HepG2 (cell line): ENCODE measurements at places on chromosomes 3 and 15.

DNA sequence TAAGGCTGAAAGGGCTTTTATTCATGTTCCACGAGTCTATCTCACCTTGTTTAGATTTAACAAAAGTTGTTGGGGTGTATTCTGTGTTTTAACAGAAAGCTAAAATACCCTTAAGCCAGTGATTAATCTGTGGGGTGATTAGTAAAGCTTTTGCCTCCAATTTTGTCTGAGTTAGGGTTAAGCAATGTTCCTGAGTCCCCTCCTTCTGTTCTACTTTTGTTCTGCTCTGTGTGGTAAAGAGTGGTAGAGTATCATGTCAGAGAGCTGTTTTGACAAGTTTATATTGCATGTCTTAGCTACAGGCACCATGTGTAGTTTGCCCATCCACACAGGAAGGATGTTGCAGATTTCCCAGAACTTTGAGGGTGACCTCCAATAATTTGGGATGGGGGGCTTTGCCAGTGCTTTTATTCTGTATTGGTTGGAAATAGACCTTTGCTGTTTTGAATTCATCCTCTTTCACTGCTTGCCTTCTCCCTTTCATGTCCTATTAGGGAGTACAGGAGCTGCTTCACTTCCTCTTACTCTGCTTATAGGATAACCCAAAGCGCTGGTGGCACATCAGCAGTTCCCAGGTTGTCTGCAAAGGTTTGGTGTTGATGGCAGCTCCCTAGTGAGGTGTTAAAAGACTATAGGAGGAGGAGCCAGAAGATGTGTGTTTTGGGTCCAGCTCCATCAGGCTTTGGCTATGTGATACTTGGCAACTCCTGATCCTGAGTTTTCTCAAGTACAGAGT lies 7.4 kb downstream of the PDE8A start:
- no peak for DNase-seq

- no peak for DNase-seq
These were observed 6.6 kb downstream of the ARRDC4 start for GRCh38 chr15:97966924-97967620.

DNA sequence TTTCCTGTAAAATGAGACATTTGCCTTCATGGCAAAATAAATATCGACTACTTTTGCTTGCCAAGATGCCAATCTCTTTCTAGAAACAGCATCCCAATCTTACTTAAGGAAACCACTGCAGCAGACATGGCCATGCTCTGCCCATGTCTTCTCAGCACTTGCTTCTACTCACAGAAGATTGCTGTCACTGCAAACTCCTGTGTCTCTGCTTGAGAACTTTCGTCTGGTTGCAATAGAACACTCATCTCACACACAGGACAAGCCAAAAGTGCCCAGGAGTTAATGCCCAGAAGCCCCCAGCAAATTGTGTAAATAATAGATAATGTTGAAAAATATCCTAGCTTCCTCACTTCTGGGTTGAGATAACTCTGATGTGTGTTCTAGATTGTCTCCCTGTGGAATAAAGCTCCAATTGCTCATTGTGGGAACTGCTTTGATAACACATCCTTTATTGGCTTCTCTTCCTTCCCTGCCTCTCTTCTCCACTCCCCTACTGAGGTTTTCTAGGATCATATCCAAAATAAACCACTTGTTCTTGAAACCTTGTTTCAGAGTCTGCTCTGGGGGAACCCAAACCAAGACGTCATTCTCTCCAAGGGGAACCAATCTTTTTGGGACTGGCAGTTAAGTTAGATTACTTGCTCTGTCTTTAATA lies 156.3 kb upstream of the STRIT1 start:
- no peak for DNase-seq

DNA sequence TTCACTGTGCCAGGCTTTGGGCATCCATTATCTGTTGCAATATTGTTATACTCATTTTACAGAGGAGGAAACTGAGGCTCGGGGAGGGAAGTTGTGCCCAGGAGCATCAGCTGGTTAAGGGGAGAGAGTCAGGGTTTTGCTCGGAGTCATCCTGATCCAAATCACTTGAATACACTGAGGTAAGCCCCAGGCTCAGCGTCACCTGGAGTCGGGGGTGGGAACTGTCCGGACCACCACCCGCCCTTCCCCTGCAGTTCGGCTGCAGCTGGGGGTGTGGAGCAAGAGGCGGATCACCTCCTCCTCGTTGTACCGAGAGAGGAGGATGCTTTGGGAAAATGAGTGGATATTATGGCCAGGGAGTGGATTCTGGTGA lies 646 bp downstream of the HRH1 start:
- no peak for DNase-seq

DNA sequence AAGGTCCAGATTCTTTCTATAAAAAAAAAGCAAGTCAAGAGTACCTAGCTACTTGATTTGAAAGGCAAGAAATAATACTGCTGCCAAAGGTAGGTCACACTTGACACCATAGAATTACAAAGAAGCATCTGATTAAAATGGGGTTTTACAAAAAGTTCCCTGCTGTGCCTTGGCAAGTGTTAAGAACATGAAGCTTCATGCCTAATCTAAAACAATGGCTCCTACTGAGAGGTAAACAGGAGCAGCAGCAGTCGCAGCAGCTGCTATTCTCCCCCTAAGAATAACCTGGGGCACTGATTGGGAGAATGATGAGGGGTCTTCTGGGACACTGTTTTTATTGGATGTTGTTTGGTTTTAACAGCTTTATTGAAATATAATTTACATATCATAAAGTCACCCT lies 14.1 kb downstream of the UBP1 start:
- DNase-seq = no peak

DNA sequence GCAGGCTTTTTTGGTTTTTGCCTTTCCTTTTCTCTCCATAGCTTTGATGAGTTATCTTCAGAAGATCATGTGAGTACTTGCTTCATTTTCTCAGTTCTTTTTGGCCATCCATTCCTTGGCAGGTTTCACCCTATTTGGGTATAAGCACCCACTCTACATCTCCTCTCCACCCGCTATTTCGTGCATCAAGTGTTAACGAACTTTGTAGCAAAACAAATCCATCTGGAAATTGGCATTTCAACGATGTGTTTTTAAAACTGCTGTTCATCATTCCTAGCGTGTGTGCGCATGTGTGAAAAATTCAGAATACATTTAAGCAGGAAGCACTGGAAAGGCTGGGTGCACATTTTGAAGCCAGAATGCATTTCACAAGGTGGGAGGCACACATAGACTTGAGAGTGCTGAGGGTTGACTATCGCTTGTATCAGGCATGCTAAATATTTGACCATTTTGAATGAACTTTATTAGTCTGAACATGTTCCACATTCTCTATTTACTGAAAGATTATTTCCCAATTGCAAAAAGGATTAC lies 89.7 kb upstream of the FHIT start:
- no peak for DNase-seq

GRCh38 chr3:3842356-3842755 lies 43.1 kb downstream of the LRRN1 start:
- DNase-seq = no peak

DNA sequence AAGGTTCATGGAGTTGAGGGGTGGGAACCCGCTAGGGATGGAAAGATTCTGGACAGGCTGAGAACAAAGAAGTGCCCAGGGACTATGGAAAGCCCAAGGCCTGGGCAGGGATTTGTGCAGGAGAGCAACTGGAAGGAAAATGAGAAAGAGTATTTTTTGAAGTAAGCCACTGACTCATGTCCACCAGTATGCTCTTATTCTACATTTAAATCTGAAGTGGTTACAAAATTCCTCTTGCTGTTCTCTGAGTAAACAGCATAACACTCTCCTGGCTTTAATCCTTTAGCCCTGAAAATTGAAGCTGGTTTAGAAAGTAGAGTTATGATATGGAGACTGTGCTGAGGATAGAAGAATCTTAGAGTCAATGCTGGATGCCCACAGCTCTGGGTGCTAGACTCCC lies 165.2 kb downstream of the ISL2 start:
- no peak for DNase-seq

DNA sequence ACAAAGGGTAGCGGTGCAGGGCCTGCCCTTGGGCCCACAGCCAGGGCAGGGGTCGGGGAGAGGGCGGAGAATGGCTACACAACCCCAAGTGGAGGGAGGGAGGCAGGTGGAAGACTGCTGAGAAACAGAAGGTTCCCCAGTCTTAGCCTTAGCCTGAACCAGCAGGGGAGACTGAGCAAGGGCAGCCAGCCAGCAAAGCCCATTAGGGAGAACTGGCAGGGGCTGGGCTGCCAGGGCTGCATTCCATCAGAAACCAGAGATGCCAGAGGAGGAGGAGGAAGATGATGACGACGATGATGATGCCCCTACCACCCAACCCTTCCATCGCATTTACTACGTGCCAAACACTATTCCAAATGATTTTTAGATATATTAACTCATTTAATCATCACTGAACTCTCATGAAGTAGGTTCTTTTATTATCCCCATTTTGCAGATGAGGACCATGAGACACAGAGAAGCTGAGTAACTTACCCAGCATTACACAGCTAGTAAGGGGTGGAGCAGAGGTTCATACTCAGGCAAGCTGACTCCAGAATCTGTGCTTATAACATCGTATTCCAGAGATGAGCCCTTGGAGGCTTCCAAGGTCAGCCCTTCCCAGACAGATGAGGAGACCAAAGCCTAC lies 8.7 kb downstream of the SEMA7A start:
- no peak for DNase-seq

- DNase-seq = no peak
These were observed 109.7 kb upstream of the GADL1 start for GRCh38 chr3:31004025-31004678.

GRCh38 chr3:60142009-60142408 lies 1092.2 kb upstream of the CFAP20DC start:
- no peak for DNase-seq

- no peak for DNase-seq
These were observed 44.8 kb upstream of the HES1 start for GRCh38 chr3:194091141-194091540.

DNA sequence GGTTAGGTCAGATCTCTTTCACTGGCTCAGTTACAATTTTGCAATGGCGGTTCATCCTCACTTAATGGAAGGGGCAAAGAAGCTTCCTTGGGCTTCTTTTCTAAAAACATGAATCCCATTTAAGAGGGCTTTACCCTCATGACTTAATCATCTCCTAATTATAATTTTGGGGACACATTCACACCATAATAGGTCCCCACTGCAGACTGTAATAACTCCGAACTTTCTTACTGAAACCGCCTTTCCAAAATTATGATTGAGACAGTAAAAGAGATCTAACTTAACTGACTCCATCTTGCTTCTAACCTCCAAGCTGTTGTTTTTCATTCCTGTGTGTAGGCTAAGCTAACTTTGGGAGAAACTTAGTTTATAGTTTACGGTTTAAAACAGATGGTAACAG lies 33.3 kb upstream of the C15orf39 start:
- DNase-seq = no peak

GRCh38 chr15:100001405-100001804 lies 268.2 kb upstream of the LYSMD4 start:
- DNase-seq = no peak

DNA sequence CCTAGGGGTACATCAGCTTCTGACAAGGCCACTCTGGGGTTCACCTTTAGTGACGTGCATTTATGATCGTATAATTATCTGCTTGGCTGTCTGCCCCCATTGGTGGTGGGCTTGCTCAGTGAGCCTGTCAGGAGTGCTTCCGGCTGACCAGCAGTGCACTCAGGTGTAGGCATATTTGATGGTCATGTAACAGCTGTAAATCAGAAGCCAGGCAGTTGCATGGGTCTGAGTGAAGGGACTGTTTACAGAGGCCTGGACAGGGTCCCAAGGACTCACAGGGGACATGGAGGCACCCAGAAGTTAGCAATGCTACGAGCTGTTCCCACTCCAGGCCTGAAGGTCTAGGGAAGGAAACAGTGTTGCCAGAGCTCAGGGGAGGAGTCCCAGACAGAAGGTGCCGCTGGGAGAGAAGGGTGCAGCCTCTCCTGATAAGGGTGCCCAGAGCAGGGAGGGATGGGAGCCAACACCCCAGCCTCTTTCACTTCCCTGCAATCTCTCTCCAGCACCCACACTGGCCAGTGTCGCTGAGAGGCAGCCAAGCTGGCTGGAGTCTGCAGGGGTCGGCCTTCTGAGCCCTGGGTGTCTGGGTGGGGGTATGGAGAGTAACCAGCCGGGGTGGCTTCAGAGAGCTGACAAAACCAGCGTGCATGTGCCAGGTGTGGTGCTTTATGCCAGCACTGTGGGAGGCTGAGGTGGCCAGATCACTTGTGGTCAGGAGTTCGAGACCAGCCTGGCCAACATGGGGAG lies 61.3 kb upstream of the PRR23E start:
- DNase-seq = no peak

GRCh38 chr3:162338514-162338913 lies 841.9 kb downstream of the OTOL1 start:
- DNase-seq = no peak

DNA sequence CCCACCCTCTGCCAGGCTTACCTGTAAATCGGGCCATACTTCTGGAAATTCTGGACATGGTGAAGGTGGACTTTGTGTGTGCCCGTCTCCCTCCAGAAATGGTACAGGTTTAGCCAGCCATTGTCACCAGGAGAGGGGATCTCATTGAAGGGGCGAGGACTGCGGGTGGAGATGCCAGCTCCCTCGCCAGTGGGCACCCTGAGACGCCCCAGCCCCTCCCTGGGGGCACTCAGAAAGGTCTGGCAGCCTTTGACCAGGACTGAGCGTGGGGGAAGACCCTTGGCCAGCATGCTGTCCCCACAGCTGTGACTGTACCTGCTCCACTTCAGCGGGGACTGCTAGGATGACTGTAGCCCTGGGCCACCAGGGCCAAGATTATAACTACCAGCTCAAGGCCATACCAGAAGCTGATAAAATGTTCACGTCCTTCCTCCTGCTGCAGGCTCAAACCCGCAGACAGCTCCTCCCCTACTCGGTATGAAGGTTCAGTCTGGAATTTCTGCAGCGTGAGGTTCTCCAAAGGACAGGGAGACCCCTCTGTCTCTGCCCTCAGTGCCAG lies at the start of gene CYP11A1:
TSS of gene CYP11A1 (minus strand) at position 351 of the 559 bp plus-strand sequence. CDS start at position 290, 61 bp downstream.
- DNase-seq = no peak

DNA sequence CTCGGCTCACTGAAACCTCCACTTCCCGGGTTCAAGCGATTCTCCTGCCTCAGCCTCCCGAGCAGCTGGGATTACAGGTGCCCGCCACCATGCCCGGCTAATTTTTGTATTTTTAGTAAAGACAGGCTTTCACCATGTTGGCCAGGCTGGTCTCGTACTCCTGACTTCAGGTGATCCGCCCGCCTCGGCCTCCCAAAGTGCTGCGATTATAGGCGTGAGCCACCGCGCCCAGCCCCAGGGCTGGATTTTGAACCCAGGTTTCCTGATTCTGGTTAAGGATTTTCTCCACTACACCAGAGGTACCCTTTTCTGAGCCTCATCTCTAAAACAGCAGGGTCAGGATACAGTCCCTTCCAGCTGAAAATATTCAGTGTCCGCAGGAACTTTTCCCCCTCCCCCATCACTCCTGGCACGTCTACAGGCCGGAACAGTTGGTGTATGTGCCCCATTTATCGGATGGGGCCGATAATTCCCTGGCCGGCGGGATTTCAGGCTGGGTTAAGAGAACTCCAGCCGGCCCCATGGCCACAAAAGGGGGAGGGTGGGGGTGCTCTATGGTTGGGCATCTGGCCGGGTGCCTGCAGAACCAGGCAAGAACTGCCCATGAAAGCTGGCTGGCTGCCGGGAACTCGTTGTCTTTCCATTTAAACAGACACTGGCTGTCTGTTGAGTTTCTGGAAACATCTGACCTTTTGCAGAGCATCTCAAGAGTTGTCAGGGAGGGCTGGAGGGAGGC lies 26.8 kb upstream of the SEMA4B start:
- no peak for DNase-seq
